ENCODE measurements at places on chromosomes 12 and 14.

- no peak for DNase-seq
Observed at GRCh38 chr12:104006929-104007328, 41.3 kb downstream of the TDG start.

DNA sequence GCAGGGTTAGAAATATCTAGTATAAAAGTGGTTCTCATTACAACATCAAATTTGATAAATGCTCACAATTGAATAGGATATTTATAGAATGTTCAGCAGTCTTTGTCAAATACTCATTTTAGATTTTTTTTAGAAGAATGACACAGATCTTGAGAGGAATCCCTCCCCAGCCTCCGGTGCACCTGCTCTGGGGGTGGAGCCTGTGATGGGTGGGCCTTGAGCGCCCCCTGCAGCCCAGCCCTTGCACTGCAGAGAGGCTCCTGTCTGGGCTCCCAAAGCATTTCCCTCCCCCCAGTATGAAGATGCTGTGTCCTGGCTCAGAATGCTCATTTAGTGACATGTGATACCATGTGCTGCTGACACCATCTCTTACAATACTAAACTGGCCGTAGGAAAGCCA lies 792.3 kb downstream of the TMEM121 start:
- DNase-seq, result no peak

GRCh38 chr12:95593266-95593871 lies 42.1 kb upstream of the USP44 start:
- DNase-seq, result peak; percentile 40

DNA sequence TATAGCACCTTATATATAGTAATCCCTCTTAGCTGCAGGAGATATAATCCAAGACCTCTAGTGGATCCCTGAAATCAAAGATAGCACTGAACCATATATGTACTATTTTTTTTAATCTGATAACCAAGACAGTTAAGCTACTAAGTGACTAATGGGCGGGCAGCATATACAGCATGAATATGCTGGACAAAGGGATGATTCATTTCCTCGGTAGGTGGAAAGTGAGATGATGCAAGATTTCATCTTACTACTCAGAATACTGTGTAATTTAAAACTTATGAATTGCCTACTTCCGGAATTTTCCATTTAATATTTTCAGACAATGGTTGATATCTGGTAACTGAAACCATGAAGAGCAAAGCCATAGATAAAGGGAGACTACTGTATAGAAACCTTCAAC lies 36.2 kb downstream of the PRMT8 start:
- DNase-seq, result no peak

- DNase-seq, result no peak
Observed at GRCh38 chr12:117279606-117280005, 81.8 kb downstream of the NOS1 start.

DNA sequence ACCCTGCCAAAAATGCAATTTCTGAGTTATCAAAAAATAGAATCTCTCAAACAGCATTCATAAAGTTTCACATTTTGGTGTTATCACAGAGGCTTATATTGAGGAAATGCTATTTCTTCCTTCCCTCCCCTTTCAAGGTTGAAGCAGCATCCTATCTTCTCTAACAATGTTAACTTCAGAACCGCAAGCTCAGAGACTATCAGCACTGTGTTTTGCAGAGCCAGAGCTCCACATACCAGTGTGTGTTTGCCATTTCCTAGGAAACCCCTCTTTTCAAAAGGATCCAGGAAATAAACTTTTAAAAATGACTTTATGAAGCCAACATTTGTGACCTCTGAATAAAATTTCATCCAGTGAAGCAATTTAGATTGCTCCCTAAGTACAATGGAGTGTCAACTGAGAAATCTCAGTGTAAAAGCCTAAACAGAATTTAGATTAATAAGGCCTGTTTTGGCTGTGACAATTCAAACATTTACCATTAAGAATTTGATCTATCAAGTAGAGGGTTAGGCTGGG lies 332.6 kb downstream of the NOVA1 start:
- no peak for DNase-seq

DNA sequence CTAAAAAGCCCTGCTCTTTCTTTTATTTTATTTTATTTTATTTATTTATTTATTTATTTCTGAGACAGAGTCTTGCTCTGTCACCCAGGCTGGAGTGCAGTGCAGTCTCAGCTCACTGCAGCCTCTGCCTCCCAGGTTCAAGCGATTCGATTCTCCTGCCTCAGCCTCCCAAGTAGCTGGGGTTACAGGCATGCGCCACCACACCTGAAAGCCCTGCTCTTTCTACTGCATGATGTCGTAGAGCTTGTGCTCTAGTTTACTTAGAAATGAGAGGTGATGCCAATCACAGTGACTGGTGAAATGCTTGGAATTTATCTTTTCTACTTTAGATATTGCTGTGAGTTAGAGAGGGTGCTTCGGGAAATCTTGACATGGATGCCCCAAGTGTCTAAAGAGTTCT lies 54.5 kb downstream of the DAD1 start:
- DNase-seq, result no peak

GRCh38 chr14:38944691-38945090 lies 158.3 kb downstream of the SEC23A start:
- peak; percentile 11 for DNase-seq

GRCh38 chr12:119938049-119938667 lies 50.9 kb upstream of the BICDL1 start:
- DNase-seq, result peak; percentile 37

DNA sequence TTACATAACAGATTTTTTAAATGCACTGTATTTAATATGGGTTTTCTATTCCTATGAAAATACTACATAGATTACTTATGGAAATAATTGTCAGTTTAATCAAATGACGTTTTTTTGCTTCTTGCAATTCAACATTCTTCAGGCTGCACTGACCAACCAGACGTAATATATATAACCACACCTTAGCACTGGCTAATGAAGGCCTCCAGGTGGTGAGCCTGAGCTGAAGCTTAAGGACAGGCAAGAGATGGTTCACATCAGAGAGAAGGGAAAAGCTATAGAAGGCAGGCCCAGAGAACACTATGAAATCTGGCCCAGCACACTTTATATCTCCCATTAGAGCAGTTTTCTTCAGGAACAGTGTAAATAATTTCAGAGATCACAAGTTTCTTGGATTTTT lies 2.8 kb upstream of the MDGA2 start:
- no peak for DNase-seq

- peak; percentile 61 for DNase-seq
Observed at GRCh38 chr14:23299211-23299957, 3.3 kb downstream of the PPP1R3E start.

- DNase-seq, result no peak
Observed at GRCh38 chr12:114895827-114896226, 211.9 kb upstream of the TBX3 start.

- no peak for DNase-seq
Observed at GRCh38 chr12:114682785-114683708, 928 bp downstream of the TBX3 start.

GRCh38 chr12:56115329-56115728 lies 1.1 kb upstream of the RPL41 start:
- no peak for DNase-seq

- DNase-seq, result peak; percentile 45
Observed at GRCh38 chr12:120228291-120229070, 27.6 kb upstream of the RPLP0 start.

GRCh38 chr12:64456119-64456518 lies 4.2 kb downstream of the TBK1 start:
- no peak for DNase-seq

GRCh38 chr12:104360983-104361707 lies 57.6 kb downstream of the EID3 start:
- DNase-seq, result no peak

Measured in NCI-H1694 (cell line).